ENCODE measurements at places on chromosomes 13 and 19. TPM values are rescaled to one million over a fixed set of nuclear protein-coding genes. Genes with fewer than 3 reads are reported as not detected.

- DNase-seq = peak; percentile 89
Measured at GRCh38 chr19:10566658-10567410, 1.0 kb upstream of the KRI1 start.

The LRRC4B gene
- polyA plus RNA-seq = 0.90 TPM

- no peak for DNase-seq
Measured at GRCh38 chr19:1566392-1567115, 1.6 kb downstream of the MEX3D start.

The CDX2 gene
- not detected for polyA plus RNA-seq

Measured in spleen (tissue), 13 donors.